Lung microvascular endothelial cell (primary cell): ENCODE measurements at places on chromosomes 16 and 17. TPM values are rescaled to one million over a fixed set of nuclear protein-coding genes. Genes with fewer than 3 reads are reported as not detected.

SDR42E1 gene
- total RNA-seq = 3.7 and 4.2 TPM in 2 replicates

PITPNM3 gene
- total RNA-seq = 0.20 and 0.22 TPM in 2 replicates

STH gene
- not detected in 2 replicates for total RNA-seq

RNF222 gene
- under 0.01 TPM in 1 of 2 replicates, not detected in the other for total RNA-seq

ZBTB4 gene
- 6.3 and 8.5 TPM in 2 replicates for total RNA-seq

AURKB gene
- total RNA-seq = 4.4 and 16.6 TPM in 2 replicates

CCL8 gene
- total RNA-seq = not detected in 2 replicates

CD300LB gene
- not detected in 2 replicates for total RNA-seq

SLC5A10 gene
- not detected in 2 replicates for total RNA-seq

GRIN2C gene
- total RNA-seq = under 0.01 TPM in 2 replicates

TEX14 gene
- under 0.01 TPM in 1 of 2 replicates, not detected in the other for total RNA-seq

ALOX15B gene
- total RNA-seq = not detected in 2 replicates

VASN gene
- total RNA-seq = 0.44 and 1.6 TPM in 2 replicates

CCDC144A gene
- total RNA-seq = under 0.01 and 2.6 TPM in 2 replicates

CES3 gene
- under 0.01 TPM in 1 of 2 replicates, not detected in the other for total RNA-seq

SLC38A8 gene
- total RNA-seq = not detected in 2 replicates

FXR2 gene
- 25.9 and 36.3 TPM in 2 replicates for total RNA-seq

ARL5C gene
- not detected in 2 replicates for total RNA-seq

C17orf67 gene
- total RNA-seq = 3.5 and 18.1 TPM in 2 replicates

CIBAR2 gene
- total RNA-seq = not detected in 2 replicates

SHCBP1 gene
- total RNA-seq = 3.0 and 10.7 TPM in 2 replicates

SNX20 gene
- under 0.01 and 0.20 TPM in 2 replicates for total RNA-seq

FOXN1 gene
- total RNA-seq = not detected in 2 replicates

MT4 gene
- total RNA-seq = not detected in 2 replicates

IL4R gene
- 10.5 and 14.8 TPM in 2 replicates for total RNA-seq

RND2 gene
- 0.20 and 0.22 TPM in 2 replicates for total RNA-seq

HBA1 gene
- total RNA-seq = not detected in 2 replicates

SBK1 gene
- total RNA-seq = under 0.01 TPM in 1 of 2 replicates, not detected in the other

CPHXL2 gene
- not detected in 2 replicates for total RNA-seq

SEZ6L2 gene
- 0.44 and 0.99 TPM in 2 replicates for total RNA-seq

CCL17 gene
- total RNA-seq = not detected in 2 replicates

CASKIN1 gene
- under 0.01 TPM in 2 replicates for total RNA-seq

CNGB1 gene
- not detected in 2 replicates for total RNA-seq

CACNG4 gene
- total RNA-seq = not detected in 2 replicates

PPP1R27 gene
- not detected in 2 replicates for total RNA-seq

CCDC200 gene
- total RNA-seq = not detected in 2 replicates

ITGAL gene
- total RNA-seq = not detected in 2 replicates

MYH11 gene
- total RNA-seq = under 0.01 TPM in 1 of 2 replicates, not detected in the other

G6PC1 gene
- not detected in 2 replicates for total RNA-seq

TBC1D3C gene
- total RNA-seq = 0.22 TPM in 1 of 2 replicates, not detected in the other

EPX gene
- total RNA-seq = not detected in 2 replicates

TRIM65 gene
- 16.3 and 17.7 TPM in 2 replicates for total RNA-seq

SDR42E2 gene
- total RNA-seq = 0.20 and 0.22 TPM in 2 replicates

GRAP gene
- 201 and 267 TPM in 2 replicates for total RNA-seq

CCL7 gene
- total RNA-seq = not detected in 2 replicates

TSPOAP1 gene
- total RNA-seq = under 0.01 TPM in 1 of 2 replicates, not detected in the other

HOXB9 gene
- total RNA-seq = under 0.01 TPM in 1 of 2 replicates, not detected in the other

CEMP1 gene
- under 0.01 TPM in 1 of 2 replicates, not detected in the other for total RNA-seq

DHRS7C gene
- not detected in 2 replicates for total RNA-seq

FOXL1 gene
- 0.60 and 1.1 TPM in 2 replicates for total RNA-seq

SLC22A31 gene
- under 0.01 TPM in 1 of 2 replicates, not detected in the other for total RNA-seq

ZSCAN10 gene
- under 0.01 TPM in 1 of 2 replicates, not detected in the other for total RNA-seq

NACA2 gene
- not detected in 2 replicates for total RNA-seq
